Stimulated activated CD4-positive, alpha-beta T cell treated with anti-CD3 and anti-CD28 coated beads, Interleukin-4, amount 100 ng/mL, for 24 hours (primary cell): ENCODE measurements at places on chromosomes 13 and 19.

DNA sequence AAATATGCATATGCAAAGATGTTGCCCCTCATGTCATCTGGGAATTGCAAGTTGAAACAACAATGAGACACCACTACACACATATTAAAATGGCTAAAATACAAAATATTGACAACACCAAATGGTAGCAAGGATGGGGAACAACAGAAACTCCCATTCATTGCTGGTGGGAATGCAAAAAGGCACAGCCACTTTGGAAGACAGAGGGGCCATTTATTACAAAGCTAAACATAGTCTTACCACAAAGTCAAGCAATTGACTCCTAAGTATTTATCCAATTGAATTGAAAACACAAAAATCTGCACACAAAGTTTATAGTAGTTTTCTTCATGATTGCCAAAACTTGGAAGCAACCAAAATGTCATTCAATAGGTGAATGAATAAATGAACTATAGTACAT, 6.1 kb upstream of the SERPINE3 start:
- DNase-seq = no peak

DNA sequence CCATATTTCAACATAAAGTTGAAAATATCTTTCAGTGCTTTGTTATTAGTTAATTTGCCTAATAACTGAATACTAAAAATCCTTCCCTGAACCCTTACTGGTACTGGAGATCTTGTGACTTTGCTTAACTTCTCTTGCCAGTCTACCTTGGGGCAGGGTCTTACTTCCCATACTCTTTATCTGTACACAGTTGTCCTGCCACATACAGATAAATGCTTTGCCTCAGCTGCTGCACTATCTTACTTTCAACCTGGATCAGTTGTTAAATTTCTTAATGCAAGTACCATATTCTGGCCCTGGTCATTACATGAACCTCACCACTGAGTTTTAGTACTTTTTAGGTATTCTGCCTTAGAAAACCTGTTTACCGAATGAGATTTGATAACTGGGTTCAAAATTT, 107.6 kb downstream of the PIBF1 start:
- no peak for DNase-seq

DNA sequence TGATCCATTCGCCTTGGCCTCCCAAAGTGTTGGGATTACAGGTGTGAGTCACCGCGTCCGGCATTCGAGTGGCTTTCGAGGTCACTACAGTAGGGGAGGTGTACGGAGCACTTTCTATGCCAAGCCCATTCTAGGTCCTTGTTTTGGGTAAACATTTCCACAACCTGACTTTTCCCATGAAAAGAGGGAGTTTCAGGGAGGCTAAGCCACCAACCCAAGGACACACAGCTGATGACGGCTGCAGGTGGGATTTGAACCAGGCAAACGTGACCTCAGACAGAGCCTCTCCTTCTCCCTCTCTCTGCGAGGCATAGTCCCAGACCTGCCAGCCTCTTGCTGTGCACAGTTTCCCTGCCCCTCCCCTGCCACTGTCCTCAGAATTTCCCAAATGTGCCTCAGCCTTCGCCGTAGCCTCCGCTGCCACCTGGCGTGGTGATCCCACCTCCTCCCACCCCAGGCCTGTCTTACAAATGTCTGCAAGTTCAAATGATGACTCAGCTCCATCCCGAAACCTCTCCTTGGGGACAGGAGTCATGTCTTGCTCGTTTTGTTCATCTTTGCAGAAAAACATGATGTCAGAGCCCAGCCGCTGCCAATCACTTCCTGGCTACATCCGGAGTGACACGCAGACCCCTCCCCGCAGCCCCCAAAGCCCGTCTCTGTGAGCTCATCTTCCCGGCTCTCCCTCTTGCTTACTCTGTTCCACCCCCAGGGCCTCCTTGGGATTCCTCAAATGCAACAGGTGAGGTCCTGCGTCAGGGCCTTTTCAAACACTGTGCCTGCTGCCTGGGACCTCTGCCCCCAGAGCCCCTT, 6.6 kb upstream of the GADD45B start:
- DNase-seq = peak; percentile 35

DNA sequence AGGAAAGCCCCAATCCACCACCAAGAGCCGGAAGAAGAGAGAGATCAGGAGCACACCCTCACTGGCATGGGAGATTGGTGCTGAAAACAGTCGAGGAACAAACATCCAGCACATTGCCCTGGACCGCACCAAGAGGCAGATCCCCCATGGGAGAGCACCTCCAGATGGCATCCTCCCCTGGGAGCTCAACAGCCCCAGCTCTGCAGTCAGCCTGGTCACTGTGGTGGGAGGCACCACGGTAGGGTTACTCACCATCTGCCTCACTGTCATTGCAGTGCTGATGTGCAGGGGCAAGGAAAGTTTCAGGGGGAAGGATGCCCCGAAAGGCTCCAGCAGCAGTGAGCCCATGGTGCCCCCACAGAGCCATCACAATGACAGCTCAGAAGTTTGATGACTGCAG, 110.2 kb downstream of the STOML3 start:
- DNase-seq = no peak

- DNase-seq = no peak
Measured at GRCh38 chr19:48987323-48987722, 5.8 kb downstream of the GYS1 start.

DNA sequence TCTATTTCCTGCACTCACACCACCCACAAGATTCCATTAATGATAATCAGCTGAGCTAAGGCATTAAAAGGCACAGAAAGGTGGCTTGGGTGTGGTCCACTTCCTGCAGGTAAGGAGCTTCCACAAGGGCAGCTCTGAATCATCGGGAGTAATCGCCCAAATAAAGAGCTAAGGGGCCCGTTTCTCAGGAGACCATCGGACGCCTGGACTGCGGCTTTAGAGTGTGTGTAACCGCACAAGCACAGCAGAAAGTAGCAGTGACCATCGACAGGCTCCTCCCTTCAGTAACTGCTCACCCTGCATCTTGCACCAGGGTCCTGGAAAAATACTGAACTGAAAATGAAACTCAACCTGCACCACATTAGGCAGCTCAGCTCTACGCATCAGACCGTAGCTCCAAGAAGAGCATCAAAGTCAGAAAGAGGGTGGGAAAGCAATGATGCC, 6.0 kb downstream of the STK24 start:
- DNase-seq = peak; percentile 49

DNA sequence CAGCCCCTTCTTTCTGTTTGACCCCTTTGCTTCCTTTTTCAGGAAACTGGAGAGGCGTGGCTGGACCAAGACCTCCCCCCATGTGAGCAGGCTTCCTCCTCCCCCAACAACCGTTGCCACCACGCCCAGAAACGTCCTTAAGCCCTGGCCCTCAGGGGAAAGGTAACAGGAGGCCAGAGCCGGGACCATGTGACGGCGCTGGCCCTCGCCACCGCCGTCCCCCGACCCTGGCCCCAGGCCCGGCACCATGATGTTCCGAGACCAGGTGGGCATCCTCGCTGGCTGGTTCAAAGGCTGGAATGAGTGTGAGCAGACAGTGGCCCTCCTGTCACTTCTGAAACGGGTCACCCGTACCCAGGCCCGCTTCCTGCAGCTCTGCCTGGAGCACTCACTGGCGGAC, 14.4 kb downstream of the SAMD4B start:
- no peak for DNase-seq

DNA sequence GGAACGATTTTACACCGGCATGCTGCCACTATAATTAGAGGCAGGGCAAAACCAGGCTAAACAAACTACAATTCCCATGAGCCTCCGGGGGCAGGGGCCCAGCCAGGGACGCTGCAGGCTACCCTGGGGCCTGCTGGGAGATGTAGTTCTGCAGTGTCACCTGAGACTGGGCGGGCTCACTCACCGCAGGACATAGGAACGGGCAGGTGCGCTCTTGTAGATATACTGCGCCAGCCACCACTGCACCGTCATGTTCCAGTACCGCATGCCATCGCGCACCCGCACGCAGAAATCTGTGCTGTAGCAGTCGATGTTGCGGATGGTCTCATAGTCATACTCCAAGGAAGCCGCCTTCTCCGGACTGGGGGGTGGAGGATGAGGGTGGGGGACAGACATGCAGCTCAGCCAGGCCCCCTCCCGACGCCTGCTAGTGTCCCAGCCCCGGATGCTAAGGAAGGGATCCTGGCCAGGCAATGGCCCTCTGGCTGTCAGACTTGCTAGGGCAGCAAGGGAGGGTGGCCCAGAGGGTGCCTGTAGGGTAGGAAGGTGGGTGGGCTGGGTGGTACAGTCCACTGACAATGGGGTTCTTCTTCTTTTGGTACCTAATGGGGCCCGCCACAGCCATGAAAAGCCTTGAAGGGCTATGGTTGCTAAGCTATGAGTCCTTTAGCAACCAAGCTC, 5.8 kb upstream of the TMC4 start:
- peak; percentile 33 for DNase-seq

DNA sequence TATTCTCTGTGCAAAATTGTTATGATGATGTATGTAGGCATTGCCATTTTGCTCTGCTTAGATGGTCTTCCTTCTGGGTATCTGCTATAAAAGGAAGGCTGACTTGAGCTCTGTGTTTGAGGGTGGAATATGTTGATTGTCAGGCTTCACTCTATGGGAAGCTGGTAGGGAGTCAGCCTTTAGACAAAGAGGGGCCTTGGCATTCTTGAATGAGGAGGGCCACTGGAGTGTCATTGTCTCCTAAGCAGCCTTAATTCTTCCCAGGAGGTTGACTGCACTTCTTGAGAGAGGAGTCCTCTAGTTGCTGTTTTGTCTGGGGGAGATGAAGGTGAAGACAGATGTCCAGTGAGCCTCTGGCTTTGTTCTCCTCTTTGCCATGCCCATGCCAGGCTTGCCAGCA, 266.8 kb downstream of the KCNRG start:
- no peak for DNase-seq

- DNase-seq = peak; percentile 79
Measured at GRCh38 chr19:12792051-12792852, 966 bp downstream of the JUNB start.

- DNase-seq = no peak
Measured at GRCh38 chr13:51152701-51153100, 41.6 kb upstream of the C13orf42 start.

- no peak for DNase-seq
Measured at GRCh38 chr13:98390086-98390715, 186.7 kb downstream of the STK24 start.

GRCh38 chr13:79654520-79654919, 173.6 kb downstream of the NDFIP2 start:
- DNase-seq = no peak

DNA sequence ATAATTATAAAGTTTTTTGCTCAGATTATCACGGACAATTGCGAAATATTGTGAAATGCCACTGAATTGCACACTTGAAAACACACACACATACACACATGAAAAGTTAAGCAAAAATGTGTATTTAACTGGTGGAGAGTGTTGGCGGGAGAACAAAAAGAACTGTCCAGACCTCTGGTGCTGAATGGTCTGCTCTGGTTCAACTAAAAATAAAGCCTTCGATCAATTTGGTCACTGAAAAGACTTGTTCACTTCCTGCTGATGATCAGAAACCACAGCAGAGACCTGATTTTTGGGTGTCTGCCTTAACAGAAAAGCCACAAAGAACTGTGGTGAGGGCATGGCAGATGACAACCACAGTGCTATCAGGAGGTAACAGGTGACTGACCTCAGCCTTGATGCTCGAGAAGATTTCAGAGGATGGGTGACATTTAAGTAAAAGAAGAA, 4.0 kb upstream of the IGFL1 start:
- DNase-seq = no peak

GRCh38 chr13:38135592-38135991, 214.1 kb upstream of the UFM1 start:
- DNase-seq = no peak

GRCh38 chr19:37551129-37551993, 43.2 kb downstream of the ZNF571 start:
- DNase-seq = peak; percentile 27

- DNase-seq = no peak
Measured at GRCh38 chr13:51357928-51358595, 18.6 kb downstream of the SERPINE3 start.

DNA sequence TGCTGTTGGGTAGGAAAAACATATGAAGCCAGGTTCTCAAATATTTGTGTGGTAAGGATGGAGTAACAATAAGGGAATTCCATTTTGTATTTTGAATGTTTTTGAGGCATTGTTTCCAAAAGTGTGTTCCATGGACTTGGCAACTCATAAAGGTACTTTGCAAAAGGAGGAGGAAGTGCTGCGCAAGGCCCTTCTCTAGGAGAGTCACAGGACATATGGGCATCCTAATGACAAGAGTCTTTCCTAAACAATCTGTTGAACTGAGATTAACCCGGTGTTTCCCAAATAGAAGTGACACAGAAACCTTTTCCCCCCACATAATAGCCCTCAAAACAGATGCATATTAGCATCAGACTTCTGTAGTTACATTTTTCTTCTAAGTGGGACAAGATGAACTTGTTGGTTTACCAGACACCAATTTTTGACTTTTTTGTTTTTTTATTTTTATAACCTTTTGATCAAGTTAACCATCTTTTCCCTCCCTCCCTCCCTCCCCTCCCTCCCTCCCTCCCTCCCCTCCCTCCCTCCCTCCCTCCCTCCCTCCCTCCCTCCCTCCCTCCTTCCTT, 209.3 kb downstream of the PCCA start:
- DNase-seq = no peak

DNA sequence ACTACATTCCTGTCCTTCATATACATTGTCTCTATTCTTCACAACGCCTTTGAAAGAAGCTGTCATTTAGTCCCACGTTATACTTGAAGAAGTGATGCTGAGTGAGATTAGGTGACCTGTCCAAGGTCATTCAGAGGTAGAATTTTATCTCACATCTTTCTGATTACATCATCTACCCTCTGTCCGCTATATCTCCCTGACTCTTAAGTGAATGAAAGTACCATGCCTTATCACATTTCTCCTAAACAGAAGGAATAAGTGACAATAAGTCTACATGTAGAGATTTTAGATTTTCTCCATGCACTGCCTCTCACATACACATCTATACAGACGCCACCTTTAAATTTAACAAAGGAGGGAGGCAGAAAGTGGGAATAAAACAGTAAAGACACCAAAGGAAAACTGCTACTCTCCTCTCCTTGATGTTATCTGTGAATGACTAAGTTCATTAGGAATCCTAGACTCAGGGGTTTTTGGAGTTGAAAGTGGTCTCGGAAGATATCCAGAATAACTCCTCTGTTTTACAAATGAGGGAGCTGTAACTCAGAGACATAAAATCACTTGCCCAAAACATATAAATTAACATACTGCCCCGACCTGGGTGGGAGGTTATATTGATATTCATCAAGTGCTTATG, 4.9 kb upstream of the CLDN10 start:
- DNase-seq = no peak
